ENCODE measurements at places on chromosomes 7 and 10. TPM values are rescaled to one million over a fixed set of nuclear protein-coding genes. Genes with fewer than 3 reads are reported as not detected.
A peak's percentile ranks its signal among the peaks of the same experiment; 100 is the strongest.

The RAMP3 gene
- total RNA-seq = not detected

The SFRP4 gene
- total RNA-seq = not detected

The WDFY4 gene
- total RNA-seq = not detected

The THSD7A gene
- 0.45 TPM for total RNA-seq

The OR2A42 gene
- total RNA-seq = not detected

The CCDC172 gene
- total RNA-seq = not detected

The RBP4 gene
- not detected for total RNA-seq

The STAG3 gene
- 3.4 TPM for total RNA-seq

The UNCX gene
- total RNA-seq = not detected

- peak; percentile 2 for DNase-seq
Measured at GRCh38 chr10:73076360-73077183, 20.1 kb downstream of the P4HA1 start.

- DNase-seq = no peak
Measured at GRCh38 chr7:30268586-30268985, 15.8 kb upstream of the ZNRF2 start.

- DNase-seq = no peak
Measured at GRCh38 chr7:30448461-30449189, 30.0 kb downstream of the NOD1 start.

DNA sequence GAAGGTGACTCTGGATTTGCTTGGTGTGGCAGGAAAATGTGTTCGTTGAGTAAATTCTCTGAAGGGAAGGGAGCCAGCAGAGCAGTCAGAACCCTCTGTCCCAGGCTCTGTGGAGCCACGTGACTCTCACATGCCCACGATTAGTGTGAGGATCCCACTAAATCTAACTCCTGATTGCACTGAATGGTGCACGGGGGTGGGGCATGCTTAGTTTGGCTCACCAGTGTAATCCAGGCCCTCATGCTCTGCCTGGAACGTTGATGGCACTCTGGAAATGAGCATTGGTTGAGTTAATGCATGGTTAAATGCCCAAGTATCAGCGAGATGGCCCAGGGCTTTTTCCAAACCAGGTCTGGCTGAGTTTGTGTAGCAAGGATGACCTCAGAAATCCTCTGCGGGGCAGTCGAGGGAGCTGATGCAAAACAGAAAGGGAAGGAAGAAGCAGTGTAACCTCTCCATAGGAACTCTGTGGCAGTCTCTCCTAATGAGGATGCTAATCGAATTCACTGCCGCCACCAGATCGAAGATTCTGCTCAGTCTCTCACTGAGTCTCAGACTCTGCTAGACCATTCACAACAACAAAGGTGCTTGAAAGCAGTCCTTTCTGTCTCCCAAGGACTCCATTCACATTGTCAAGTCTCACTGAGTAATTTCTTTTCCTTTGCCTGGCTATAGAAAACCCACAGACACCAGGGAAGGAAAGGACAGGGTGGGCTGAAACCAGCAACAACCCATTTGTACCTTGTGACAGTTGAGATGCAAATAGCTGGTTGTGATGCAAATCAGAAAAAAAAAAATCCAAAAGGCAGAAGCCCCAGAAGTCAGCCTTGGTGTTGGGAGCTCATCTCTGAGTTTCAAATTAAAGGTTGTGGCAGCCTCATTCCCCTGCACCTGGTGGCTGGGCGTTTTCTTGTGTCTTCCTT lies 98.1 kb downstream of the C10orf105 start:
- DNase-seq = peak; percentile 56

- peak; percentile 98 for DNase-seq
Measured at GRCh38 chr10:4018054-4018511, 233.1 kb upstream of the KLF6 start.

GRCh38 chr7:107799647-107800264 lies 3.3 kb downstream of the SLC26A3 start:
- DNase-seq = no peak

DNA sequence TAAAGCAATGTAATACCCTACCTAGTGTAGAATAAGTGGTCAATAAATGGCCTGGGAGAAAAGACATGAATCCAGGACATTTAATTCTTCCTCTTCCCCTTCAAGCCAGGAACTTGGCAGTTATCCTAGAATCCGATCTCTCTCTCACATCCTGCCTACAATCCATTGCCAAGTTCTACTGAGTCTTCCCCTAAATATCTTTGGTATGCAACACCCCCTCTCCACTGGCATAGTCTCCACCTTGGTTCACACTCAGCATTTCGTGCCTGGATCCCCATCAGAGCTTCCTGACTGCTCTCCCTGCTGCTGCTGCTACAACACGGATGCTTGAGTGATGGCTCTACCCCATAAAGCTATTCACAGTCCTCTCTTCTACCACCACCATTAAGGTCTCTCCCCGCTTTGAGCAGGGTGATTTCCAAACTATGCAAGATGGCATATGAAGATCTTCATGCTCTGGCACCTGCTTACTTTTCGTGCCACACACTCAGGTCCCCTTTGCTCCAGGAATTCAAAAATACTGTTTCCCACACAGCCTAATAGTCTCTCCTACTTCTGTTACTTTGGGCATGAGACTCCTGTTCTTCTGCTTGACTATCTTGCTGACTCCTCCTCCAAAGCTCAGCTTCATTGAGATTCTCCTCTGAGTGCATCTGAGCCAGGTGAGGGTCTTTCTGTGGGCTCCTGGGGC lies 4.8 kb downstream of the ANK3 start:
- DNase-seq = no peak

- no peak for DNase-seq
Measured at GRCh38 chr7:44272981-44273380, 52.4 kb downstream of the CAMK2B start.

DNA sequence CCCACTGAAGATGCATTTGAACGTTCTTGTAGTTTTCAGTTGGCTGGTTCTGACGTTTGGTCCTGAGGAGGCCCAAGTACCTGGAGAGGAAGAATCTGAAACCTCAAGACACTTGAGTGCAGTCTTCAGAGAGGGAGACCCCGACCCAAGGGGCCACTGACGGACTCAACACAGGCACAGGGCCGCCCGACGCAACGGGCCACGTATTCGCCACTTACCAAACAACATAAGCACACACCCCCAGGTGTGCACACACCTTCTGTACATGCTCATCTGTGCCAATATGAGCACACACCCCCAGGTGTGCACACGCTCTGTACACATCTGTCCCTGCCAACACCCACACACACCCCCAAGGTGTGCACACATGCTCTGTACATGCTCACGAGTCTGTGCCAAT lies 68.5 kb downstream of the DIP2C start:
- DNase-seq = no peak

DNA sequence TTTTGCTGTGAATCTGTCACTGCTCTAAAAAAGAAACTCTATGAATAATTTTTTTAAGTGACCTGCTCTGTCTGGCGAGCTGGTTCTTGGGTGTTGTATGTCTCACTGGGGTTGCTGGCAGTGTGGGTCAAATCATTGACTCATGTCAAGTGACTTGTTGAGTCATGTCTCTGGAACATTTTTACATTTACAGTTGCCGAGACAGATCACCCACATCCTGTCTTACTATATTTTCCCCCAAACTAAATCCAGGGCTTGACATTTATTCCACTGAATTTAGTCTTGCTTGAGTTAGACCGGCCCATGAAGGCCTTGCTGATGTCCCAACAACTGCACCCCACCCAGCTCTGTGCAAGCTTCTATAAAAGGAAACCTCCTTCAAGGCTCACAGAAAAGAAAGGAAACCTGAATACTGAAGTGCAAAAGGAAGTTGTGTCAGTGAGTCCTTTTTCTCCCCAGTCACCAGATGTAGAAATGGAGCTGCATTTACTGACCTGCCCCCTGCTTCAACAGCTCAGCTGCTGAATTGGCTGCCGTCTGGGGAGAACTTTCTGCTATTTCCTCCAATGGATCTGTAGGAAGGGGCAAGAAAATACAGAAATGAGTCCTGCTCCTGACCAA lies 290.3 kb downstream of the TNS3 start:
- peak; percentile 44 for DNase-seq

Data from SK-MEL-5 (cell line).